ENCODE measurements at places on chromosomes 13 and 19. TPM values are rescaled to one million over a fixed set of nuclear protein-coding genes. Genes with fewer than 3 reads are reported as not detected.

DNA sequence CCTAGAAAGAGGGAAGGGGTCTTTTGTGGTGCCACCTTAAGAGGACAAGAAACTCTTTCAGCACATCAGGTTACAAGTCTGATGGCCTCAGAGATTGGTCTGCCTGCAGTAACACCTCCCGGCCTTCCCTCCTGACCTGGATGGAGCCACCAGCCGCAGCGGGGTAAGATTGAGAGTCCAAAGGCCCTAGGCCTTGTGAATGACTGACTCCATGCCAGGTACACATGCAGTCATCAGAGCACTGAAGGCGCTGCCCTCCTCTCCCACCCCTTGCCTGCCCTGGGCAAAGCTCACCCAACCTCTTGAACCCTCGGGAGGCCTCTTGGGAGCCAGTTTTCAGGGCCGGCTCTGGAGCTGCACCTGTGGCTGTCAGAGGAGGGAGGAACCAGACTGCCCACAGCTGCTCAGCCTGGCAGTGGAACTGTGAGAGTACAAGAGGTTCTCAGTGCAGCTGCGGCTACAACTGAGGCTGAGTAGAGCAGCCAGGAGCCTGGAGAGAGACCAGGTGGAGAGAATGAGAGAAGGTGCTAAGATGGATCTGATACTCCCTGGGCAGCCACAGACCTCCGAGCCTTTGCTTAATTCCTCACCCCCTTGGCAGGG, 23.8 kb upstream of the C13orf42 start:
- no peak for DNase-seq

GRCh38 chr13:30615866-30616541, 1.7 kb upstream of the USPL1 start:
- DNase-seq, result no peak

PSG1 gene
- not detected for total RNA-seq

- DNase-seq, result no peak
Measured at GRCh38 chr19:46202872-46203860, 26.4 kb upstream of the IGFL1 start.

EPSTI1 gene
- total RNA-seq, result 9.6 TPM

GRCh38 chr13:95349267-95349666, 48.0 kb upstream of the ABCC4 start:
- DNase-seq, result no peak

KCNC3 gene
- 16.0 TPM for total RNA-seq

- no peak for DNase-seq
Measured at GRCh38 chr19:38442736-38443135, 9.2 kb downstream of the RYR1 start.

DNA sequence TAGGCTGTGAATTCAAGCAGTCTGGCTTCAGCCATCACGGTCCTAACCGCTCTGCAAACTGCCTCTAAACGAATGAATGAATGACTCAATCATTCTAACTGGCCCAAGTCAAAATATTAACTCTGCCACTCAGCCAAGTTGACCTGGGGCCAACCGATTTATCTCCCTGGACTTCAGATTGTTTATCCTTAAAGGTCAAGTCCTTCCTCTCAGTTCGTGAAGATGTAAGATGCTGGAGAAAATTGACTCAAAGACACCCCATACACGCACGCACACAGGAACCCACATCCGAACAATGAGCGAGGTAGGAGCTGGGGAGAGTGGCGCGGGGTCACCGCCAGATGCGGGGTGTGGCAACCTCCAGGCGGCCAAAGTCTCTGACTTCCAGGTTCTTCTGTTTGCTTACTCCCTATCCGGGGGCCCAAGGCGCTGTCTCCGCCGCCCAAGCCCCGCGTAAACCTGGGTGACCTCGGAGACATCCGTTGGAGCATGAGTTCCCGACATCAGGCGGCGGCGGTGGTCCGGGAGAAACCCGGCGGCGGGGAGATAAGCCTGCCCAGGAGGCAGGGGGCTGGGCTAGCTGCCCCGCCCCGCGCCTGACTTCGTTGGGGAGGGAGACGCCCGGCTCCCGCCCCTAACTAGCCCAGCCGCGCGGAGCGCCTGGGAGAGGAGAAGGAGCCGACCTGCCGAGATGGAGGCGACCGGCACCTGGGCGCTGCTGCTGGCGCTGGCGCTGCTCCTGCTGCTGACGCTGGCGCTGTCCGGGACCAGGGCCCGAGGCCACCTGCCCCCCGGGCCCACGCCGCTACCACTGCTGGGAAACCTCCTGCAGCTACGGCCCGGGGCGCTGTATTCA, at the start of gene CYP2S1:
Gene CYP2S1, plus strand, starts transcription at position 646 of the 856 bp plus-strand sequence. Its CDS starts 46 bp downstream, at position 692.
- DNase-seq, result no peak

DNA sequence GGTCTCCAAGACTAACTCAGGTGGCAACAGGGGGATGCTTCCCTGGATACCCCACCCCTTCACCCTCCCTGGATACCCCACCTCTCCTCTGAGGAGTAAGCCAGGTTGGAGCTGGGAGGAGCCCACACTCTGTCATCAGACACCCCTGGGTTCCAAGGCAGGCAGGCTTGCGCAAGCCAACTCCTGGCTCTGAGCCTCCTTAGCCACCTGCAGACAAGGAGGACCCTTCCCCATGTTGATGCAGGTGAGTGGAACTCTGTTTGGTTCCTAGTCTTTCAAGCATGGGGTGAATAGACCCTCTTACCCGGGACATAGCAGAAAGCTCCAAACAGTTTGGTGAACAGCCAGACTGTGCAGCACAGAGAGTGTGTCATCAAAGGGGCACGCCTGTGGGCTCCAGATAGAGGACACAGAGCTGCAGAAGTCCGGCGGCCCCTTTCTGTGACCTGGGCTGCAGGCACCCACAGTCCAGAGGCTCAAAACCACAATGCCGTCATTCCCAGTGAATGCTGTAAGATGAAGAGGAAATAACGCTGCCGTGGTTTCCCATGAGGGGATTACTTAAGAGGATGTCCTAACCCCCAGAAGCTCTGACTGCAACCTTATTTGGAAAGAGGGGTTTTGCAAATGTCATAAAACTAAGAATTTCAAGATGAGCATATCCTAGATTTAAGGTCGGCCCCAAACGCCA, 12.1 kb upstream of the HAS1 start:
- DNase-seq, result peak; percentile 56

- peak; percentile 92 for DNase-seq
Measured at GRCh38 chr19:13060964-13061927, 41.4 kb downstream of the LYL1 start.

- DNase-seq, result no peak
Measured at GRCh38 chr13:36571444-36571843, 102.4 kb upstream of the SERTM1 start.

TNFSF9 gene
- total RNA-seq, result 8.4 TPM

SLC10A2 gene
- not detected for total RNA-seq

- no peak for DNase-seq
Measured at GRCh38 chr19:9971166-9971897, 35.0 kb upstream of the OLFM2 start.

- no peak for DNase-seq
Measured at GRCh38 chr13:24147570-24147963, 13.0 kb upstream of the SPATA13 start.

ZNF235 gene
- total RNA-seq, result 12.1 TPM

DNA sequence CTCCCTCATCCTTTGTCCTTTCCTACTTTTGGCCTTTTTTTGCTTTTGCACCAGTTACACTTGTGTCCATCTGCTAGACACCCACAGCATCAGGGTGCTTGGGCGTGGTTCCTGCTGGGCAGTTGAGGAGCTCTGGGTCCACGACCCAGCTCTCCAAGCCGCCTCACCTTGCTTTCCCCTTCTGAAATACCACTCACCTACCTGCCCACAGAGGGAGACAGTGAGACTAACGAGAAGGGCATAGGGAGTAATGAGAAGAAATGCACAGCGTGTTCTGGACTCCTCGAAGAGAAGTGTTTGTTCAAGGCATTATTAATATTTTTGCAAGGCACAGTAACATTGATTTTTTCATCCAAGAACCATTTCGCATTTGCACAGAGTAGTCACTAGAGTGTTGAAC, 92.9 kb downstream of the DNAJC15 start:
- no peak for DNase-seq

CYP4F2 gene
- 3.3 TPM for total RNA-seq

GRCh38 chr13:47869776-47870175, 131.3 kb downstream of the SUCLA2 start:
- DNase-seq, result no peak

GRCh38 chr13:61024046-61024445, 391.6 kb downstream of the PCDH20 start:
- no peak for DNase-seq

DNA sequence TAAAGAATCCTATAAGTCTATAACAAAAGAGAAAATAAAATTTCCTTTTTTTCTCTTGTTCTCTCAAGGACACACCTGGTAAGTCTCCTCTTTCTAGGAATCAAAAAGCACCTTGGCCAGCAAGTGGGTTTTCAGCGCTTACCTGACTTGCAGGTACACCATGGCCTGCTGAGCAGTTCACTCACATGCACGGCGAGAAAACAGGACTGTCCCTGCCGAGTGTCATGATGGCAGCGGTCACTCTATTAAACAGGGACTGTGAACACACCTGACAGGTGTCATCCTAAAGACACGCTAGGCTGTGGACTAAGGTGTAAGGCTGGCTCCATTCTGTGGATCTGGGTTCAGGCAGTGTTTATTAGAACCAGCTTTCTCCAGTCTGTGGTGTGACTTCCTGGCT, 170.2 kb downstream of the TEX29 start:
- DNase-seq, result peak; percentile 2

STOML3 gene
- total RNA-seq, result 0.12 TPM

- no peak for DNase-seq
Measured at GRCh38 chr19:42553292-42554045, 25.2 kb upstream of the CEACAM1 start.

BRME1 gene
- total RNA-seq, result 26.3 TPM

PDCD2L gene
- 33.8 TPM for total RNA-seq

DNA sequence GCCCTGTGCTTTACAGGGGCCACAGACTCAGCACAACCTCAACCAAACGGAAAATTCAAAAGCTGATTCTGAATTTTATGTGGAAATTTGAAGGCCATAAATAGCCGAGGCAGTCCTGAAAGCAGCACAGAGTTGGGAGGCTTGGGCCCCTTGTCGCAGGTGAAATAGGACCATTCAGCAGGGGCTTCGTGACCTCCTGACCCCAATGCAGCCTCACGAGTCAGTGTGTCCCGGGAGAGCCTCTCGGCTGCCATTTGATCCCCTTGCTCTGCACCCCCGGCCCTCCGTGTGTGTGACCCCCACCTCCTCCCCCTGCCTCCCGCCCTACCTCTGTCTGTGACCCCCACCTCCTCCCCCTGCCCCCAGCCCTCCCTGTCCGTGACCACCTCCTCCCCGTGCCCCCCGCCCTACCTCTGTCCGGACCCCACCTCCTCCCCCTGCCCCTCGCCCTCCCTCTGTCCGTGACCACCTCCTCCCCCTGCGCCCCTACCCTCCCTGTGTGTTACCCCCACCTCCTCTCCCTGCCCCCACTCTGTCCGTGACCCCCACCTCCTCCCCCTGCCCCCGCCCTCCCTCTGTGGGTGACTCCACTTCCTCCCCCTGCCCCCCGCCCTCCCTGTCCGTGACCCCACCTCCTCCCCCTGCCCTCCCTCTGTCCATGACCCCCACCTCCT, 41.7 kb upstream of the TFDP1 start:
- no peak for DNase-seq

SLC5A5 gene
- 1.4 TPM for total RNA-seq

DNA sequence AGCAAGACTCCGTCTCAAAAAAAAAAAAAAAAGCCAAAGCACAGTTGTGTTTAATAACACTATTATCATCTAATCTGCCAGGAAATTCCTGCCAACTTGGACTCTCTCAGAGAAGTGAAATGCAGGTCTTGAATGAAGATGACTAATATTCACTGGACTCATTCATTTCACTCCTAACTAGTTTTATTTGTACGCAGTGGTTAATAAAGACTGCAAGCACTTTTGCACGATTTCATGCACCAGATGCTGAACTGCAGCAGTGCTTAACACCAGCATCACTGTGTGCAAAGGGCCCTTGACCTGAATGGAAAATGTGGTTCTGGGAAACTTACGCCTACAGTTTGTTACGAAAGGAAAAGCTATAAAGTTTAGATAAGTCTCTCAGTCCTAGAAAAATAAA, 63.3 kb downstream of the DHRS12 start:
- DNase-seq, result no peak

DNA sequence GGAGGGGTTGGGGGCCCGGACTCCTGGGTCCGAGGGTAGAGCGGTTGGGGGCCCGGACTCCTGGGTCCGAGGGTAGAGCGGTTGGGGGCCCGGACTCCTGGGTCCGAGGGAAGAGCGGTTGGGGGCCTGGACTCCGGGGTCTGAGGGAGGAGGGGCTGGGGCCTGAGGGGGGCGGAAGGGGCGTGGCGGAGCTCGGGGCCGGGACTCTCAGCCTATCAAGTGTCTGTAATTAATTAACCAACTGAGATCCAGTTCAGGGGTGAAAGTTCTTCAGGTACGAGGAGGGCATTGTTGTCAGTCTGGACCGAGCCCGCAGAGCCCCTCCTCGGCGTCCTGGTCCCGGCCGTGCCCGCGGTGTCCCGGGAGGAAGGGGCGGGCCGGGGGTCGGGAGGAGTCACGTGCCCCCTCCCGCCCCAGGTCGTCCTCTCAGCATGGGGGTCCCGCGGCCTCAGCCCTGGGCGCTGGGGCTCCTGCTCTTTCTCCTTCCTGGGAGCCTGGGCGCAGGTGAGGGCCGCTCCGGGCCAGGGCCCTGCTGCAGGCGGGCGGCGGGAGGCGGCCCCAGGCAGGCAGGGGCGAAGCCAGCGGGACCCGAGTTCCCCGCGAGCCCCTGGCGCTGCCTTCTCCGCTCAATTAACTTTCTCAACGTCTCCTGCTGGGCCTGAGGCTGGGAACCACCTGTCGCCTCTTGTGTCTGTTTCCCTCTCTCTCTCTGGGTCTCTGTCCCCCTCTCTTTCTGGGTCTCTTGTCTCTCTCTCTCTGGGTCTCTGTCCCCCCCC, 697 bp downstream of the FCGRT start:
- DNase-seq, result peak; percentile 73

DNA sequence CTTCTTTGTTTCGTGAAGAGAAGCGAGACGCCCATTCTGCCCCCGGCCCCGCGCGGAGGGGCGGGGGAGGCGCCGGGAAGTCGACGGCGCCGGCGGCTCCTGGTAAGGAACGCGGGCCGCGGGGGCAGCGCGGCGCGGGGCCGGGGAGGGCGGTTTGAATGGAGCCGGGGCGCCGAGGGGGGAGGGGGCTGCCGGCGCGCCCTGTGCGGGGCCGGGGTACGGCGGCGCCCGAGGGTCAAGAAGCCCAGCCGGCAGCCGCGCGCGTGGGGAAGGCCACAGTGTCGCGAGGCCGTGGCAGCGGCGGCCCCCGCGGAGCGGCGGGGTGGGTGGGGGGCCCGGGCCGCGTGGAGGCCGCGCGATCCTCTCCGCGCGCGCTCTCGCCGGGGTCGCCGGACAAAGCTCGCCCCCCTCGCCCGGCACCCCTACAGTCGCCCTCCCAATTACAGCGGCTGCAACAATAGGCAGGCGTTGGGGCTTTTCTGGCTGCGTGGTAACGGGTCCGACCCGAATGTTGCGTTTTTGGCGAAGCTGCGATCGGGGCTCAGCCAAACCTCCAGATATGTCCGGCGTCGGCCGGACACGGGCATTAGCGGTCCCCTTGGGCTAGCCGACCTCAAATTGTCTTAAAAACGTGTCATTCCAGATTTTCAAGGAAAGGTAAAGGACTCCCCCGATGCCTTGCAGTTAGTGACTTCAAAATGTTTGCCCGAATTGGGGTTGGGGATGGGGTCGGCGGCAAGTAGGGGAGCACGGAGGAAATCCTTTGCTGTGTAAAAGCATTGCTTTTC, 437 bp downstream of the SMARCA4 start:
- DNase-seq, result peak; percentile 53

ZNF17 gene
- 25.5 TPM for total RNA-seq

TNNI3 gene
- total RNA-seq, result 14.2 TPM

Measured in testis (tissue), 5 donors.